Left lung (tissue), 14 donors: ENCODE measurements at places on chromosomes 11 and 22. TPM values are rescaled to one million over a fixed set of nuclear protein-coding genes. Genes with fewer than 3 reads are reported as not detected.

DNA sequence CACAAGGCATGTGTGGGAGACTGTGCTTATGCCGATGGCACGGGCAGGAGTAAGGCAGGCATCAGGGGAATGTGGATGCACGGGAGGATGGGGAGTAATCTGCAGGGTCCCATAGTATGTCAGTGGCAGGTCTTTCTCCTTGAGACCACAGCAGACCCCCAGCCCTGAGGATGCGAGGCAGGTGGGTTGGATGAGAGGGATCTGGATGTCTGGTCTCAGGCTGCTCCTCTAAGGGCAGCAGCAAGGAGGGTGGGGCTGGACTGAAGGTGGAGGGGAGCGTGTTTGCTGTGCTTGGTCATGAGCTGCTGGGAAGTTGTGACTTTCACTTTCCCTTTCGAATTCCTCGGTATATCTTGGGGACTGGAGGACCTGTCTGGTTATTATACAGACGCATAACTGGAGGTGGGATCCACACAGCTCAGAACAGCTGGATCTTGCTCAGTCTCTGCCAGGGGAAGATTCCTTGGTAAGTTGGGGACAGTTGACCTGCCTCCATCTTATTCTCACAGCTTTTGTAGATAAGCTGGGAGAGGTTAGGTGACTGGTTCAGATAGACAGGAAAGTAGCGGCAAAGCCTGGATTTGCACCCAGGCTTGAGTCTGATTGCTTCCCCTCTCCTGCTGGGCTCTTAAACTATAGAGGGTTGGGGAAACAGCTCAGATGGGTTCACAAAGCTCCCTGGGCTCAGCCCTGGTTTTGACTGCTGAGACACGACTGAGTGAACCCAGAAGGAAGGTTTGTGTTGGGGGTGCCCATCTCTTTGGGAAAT lies at the start of gene APOL1:
TSS of gene APOL1 (plus strand) at position 380 of the 769 bp plus-strand sequence. CDS start 1,823 bp downstream, outside the sequence.
- no peak for DNase-seq

DNA sequence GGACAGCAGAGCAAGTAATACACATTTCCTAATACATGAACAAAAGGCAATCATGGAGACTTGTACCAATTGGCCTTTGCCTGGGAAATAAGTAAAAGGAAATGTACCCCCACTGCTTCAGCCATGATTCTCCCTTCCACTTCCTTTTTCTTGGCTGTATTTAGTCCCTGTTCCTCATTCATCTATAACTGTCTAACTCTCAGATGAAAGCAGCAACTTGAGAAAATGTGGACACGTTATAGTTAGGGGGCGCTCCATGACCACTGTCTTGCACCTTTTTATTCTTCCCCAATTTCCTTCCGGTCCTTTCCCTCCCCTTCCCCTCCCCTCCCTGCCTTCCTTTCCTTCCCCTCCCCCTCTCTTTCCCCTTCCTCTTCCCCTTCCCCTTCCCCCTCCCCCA lies 61.3 kb upstream of the BARX2 start:
- no peak for DNase-seq

- DNase-seq = no peak
Measured at GRCh38 chr22:29569011-29569678, 11.8 kb downstream of the NIPSNAP1 start.

DNA sequence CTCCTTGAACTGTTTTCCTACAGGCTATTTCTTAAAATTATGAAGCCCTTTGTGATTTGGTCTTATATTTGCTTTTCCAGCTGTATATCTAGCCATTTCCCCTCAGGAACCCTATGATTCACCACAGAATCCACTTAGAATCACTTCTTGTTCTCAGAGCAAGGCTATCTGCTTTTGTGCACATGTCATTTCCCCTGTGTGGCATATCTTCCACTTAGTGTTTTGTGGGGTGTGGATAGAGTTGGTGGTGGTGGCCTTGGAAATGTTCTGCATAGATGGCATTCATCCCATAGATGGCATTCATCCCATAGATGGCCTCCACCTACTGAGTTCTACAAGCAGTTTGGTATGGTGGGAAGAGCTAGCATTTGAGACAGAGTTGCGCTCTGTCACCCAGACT lies 44.7 kb downstream of the SWAP70 start:
- DNase-seq = no peak

GRCh38 chr11:2921742-2922493 lies 7.3 kb downstream of the PHLDA2 start:
- DNase-seq = peak; percentile 76

DNA sequence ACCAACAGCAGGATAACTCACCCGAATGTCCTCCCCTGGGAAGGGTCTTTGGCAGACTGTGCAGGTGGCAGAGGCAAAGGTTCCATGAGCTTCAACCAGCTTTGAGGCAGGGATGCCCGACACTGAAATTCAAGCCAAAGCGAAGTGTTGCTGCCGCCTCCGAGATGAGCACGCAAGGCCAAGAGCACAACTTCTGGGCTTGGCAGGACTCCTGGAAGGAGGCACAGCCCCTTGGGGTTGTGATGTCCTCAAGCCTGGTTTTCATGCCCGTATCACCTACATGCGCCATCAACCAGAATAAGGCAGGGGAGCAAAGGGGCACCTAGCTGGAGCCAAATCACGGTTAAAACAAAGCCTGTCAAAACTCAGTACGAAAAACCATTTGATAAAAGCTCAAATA lies 5.7 kb downstream of the SIRT3 start:
- DNase-seq = no peak

- no peak for DNase-seq
Measured at GRCh38 chr11:6943131-6943530, 16.9 kb downstream of the ZNF215 start.

- DNase-seq = peak; percentile 41
Measured at GRCh38 chr22:48493733-48494132, 1333.9 kb downstream of the BRD1 start.

- no peak for DNase-seq
Measured at GRCh38 chr22:40525250-40525884, 111.2 kb downstream of the MRTFA start.

GRCh38 chr22:39459681-39460080 lies 2.9 kb downstream of the MGAT3 start:
- DNase-seq = no peak

GRCh38 chr11:119505861-119506260 lies 82.9 kb upstream of the THY1 start:
- DNase-seq = no peak

DNA sequence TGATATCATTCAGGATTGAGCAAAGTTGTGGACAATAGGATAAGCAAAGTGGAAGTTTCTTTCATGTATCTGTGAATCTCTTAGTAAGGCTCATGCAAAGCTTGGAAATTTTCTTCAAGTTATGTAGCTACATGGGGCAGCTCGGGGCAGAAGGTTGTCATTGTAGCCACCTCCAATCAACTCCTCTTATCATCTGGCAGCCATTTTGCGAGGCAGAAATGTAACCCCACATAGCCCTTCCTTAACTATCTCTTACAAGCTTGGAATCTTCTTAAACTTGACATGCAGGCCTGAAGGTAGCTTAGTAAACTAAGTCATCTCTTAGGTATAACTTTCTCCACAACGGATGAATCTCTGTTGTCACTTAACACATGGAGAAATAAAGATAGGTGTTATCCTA lies 392.8 kb downstream of the AASDHPPT start:
- DNase-seq = no peak

GRCh38 chr11:112498701-112499100 lies 238.0 kb upstream of the PLET1 start:
- no peak for DNase-seq

GRCh38 chr11:8250434-8250833 lies 13.2 kb downstream of the LMO1 start:
- no peak for DNase-seq

DNA sequence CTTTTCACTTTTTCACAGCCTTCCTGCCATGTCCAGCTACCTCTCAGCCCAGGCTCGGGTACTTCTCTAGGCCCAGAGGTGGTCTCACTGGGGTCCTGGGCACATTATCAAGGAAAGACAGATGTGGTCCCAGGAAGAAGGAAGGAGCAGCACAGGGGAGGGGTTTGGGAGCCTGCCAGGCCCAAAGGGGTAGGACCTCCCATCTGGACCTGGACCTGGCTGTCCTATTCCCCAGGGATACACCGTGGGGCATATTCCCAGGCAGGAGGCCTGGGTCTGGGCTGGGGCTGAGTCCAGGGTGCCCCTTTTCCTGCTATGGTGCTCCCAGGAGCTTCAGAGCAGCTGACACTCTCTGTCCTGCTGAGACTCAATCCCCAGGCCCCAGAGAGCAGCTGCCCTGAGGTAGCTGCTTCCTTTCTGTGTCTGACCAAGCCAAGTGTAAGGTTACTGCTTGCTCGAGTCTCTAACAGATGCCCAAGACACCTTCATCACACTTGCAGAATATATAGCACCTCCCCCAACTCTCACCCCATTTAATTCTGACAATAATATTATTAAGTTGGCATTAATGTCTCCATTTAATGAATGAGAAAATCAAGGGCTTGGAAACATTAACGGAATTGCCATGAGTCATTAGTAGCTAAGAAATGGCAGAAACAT lies 232.0 kb downstream of the BUD13 start:
- no peak for DNase-seq

DNA sequence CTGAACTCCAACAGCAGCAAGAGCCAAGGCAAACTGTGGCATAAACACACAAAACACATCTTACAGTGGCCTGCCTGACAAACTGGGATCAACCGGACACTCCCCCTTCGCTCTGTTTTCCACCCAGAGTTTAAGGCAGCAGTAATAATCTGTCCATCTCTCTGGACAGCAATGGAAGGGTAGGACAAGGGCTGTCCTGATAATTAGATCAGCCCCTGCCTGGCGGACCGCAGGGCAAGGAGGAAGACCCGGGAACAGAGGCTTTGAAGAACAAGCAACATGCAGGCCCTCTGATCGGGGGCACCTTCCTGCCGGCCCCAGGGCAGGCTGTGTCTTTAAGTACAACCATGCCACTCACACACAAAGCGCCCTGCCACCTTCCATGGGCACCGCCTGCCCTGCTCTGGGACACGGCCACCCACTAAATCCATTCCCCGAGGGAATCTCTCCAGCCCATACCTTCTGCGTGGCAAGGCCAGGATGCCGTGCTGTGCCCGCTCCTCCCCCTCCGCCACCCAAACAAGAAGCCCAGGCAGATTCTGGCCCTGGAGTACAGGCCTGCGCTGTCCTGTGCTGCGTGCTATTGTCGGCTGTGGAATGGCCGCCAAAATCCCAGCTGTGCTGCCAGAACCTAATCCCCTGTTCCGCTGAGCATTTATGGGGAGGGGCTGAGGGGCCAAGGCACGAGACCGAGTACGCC lies 38.8 kb downstream of the NUMA1 start:
- peak; percentile 73 for DNase-seq

- DNase-seq = no peak
Measured at GRCh38 chr11:112777283-112777751, 183.9 kb upstream of the NCAM1 start.

- no peak for DNase-seq
Measured at GRCh38 chr11:86675017-86675416, 2.6 kb upstream of the ME3 start.

DNA sequence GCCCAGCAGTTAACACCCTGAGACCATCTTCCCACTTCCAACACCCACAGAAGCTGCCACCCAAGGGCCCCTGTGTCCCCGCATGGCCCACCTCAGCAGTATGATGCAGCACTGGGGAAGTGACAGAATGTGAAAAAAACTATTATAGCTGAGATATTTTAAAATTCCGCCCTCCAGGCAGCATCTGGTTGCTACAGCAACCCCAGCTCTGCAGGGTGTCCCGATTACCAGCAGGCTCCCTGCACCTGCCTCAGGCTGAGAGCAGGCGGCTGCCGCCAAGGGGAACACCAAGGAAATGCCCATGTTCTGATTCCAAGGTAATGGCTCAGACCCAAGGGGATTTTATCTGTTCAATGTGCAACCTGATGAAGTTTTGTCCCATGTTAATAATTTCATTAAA lies 10.5 kb upstream of the TMEM121B start:
- DNase-seq = no peak

DNA sequence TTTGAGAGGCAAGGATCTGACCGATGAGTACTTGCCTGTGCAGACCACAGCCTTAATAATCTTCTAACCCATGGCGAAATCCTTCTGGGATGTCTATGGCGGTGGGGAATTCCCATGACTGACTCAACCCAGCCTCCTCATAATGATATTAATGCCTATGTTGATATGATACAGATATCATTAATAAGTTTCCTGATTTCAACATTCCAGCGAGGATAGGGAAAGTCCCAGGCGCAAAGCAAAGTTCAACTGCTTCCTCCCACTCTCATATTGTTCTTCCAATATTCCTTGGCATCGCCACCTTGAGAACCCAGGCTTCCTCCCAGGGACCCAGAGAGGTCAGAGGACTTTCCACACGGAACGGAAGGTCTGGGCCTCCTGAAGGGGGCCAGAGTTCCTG lies 110.3 kb upstream of the TMEM45B start:
- no peak for DNase-seq

DNA sequence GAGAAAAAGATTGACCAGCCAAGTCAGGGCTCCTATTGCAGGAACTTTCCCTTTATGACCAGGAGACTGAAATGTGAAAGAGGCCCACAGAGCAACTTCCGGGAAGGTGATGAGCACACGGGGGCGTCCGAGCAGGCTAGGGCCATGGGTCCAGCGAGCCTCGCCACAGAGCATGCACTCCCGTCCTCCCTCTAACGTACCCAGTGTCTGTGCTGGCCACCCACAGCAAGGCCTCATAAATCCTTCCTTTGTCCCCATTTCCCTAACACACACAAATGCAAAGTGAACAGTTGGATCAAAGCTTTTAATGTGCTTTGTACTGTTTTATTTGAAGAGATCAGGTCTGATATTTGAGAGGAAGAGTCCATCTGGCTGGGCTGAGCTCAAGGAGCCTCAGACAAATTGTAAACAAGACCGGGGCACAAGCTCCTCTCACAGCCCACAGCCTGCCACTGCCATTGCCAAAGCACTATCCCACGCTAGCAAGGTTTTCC lies 44.3 kb downstream of the BLID start:
- DNase-seq = no peak

GRCh38 chr11:64000026-64000739 lies 13.9 kb downstream of the OTUB1 start:
- DNase-seq = peak; percentile 56

DNA sequence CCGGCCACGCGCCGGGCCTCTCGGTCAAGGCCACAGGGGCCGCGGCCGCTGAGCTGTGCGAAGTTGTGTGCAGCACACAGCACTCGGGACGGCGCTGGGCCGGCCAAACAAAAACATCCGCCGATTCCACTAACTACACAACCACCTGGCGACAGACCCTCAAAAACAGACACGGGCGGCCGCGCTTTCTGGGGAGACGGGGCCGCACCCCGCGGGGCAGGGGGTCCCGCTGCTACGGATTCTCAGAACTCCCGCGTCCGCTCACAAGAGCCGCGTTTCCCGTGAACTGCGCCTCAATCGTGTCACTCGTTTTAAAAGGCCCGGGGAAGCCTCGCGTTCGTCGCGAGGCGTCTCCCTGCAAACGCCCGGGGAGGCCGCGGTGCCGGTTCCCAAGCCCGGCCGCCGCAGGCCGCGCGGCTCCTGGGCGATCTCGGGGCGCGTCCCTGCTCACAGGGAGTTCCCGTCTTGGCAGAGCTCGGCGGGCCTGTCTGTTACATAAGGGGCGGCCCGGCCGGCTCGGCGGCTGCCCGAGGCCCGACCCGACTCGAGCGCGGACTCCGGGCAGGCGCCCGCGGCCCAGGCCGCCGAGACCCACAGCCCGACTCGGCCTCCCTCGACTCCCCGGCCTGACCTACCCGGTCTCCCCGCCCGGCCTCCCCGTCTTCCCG lies 936 bp downstream of the BRD1 start:
- DNase-seq = no peak

GRCh38 chr11:120288021-120288420 lies 37.1 kb upstream of the TLCD5 start:
- no peak for DNase-seq

- DNase-seq = no peak
Measured at GRCh38 chr11:88151709-88152265, 23.5 kb downstream of the RAB38 start.

OR4D5 gene
- polyA plus RNA-seq = not detected

HOATZ gene
- 10.6 TPM for polyA plus RNA-seq

SLC5A12 gene
- 0.17 TPM for polyA plus RNA-seq

C11orf54 gene
- 73.0 TPM for polyA plus RNA-seq

TNRC6B gene
- polyA plus RNA-seq = 15.1 TPM

SYTL2 gene
- polyA plus RNA-seq = 45.6 TPM

PIH1D2 gene
- 6.3 TPM for polyA plus RNA-seq
